ENCODE measurements at places on chromosomes 13 and 19.

DNA sequence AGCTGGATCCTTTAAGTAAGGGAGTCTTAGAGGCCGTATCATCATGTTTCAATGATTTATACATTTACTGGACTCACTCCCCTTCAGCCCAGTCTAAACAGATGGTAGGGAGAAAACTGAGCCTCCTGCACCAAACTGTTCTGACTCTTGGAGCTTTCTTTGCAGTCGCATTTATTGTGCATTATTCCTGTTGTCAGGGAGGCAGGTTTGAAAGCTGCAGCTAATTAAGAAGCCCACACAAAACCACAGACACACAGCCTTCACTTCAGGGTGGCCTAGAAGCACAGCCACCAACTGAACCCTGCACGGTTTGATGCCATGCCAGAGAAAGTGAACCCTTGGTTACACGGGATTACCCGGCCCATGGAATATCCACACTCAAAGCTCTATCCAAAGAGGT, 911.0 kb downstream of the UQCRFS1 start:
- no peak for DNase-seq

- no peak for DNase-seq
Observed at GRCh38 chr13:40613192-40613818, 53.1 kb downstream of the FOXO1 start.

DNA sequence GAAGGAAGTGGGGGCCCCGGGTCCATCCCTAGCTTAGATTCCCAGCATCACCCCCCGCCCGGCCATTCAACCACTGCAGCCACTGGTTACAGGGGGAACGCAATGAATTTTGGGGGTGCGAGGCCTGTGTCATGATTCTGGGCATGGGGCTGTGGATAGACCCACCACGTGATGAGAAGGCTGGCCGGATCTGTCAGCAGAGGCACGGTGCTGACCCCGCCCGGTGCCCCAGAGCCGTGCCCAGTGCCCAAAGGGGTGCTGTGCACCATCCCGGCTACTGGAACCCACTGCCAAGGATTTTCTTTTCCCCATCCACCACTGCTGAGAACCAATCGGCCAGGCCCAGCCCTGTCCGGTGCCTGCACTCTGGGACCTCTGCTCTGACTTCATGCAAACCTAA, 27.4 kb downstream of the CLEC4M start:
- DNase-seq = no peak

DNA sequence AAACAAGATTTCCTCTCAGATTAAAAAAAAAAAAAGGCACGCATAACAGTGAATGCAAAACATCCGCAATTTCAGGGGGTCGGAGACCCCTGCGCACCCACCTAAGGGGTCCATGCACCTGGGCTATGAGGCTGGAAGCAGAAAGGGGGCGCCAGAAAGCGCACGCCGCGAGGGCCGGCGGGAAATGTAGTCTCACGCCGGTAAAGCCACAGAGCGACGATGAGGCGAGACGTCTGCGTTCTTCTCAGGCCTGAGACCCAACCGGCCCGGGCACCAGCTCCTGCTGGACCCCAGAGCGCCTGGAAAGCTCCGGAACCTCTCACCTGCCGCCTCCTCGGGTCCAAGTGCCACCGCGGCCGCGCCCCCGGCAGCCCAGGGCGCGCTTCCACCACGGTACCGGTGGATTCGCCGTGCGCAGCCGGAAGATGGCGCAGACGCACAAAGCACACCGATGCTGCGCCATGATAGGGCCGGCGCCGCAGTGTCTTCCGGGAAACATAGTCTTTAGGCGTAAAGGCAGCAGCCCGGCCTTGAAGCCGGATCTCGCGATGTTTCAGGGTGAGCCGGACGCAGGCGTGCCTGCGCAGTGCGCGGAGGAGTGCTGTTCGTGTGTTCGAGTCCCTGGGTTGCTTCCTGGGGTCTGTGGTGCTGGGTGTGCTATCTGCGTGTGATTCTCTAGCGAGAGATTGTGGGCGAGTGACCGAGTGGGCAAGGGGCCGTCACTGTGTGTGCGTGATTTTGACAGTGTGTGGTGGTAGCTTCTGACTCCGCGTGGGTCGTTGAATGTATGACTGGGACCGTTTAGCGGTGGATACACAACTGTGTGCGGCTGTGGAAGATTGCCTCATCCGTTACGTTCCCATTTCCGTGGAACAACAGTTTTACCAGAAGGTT, at the start of gene ZNF582:
Gene ZNF582 (minus strand): TSS at position 416 of the 894 bp plus-strand sequence. CDS start 1,782 bp downstream, outside the sequence.
- DNase-seq = peak; percentile 70

- DNase-seq = no peak
Observed at GRCh38 chr13:44768239-44768638, 192.1 kb upstream of the TSC22D1 start.

DNA sequence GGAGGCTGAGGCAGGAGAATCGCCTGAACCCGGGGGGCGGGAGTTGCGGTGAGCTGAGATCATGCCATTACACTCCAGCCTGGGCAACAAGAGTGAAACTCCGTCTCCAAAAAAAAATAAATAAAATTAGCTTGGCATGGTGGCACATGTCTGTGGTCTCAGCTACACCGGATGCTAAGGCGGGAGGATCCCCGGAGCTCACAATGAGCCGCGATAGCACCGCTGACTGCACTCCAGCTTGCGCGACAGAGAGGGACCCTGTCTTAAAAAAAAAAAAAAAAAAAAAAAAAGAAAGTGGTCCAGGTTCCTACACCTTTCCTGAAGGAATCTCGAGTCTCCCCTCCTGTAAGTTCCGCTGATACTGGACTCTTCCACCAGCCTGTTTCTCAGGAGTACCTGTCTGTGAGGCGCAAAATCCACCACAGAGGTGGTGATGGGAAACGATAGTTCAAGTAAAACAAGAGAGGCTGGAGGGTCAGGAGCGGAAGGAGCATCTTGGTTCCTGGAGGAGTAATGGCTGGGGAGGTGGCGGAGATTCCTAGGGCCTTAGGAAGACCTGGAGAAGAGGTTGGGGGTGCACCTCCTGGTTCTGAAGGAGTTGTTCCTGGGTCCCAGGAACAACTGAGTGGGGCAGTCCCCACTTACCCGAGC, 471 bp downstream of the FUT1 start:
- DNase-seq = no peak

GRCh38 chr13:57665481-57665880, 33.9 kb downstream of the PCDH17 start:
- DNase-seq = no peak

DNA sequence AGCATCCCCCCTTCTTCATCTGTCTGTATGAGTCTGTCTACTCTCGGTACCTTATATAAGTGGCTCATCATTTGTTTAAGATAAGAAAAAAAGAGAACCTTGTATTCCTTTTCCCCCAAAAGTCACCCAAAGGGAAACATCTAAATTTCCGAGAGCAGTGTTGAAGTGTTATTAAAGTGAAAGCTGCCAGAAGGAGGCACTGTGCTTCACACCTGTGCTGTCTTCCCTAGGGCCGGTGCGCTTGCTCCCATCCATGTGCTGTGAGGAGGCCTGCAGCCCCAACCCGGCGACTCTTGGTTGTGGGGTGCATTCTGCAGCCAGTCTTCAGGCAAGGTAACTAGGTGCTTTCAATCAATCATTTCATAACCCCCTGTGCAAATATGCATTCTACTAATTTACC, 97.5 kb downstream of the TNFRSF19 start:
- DNase-seq = no peak

DNA sequence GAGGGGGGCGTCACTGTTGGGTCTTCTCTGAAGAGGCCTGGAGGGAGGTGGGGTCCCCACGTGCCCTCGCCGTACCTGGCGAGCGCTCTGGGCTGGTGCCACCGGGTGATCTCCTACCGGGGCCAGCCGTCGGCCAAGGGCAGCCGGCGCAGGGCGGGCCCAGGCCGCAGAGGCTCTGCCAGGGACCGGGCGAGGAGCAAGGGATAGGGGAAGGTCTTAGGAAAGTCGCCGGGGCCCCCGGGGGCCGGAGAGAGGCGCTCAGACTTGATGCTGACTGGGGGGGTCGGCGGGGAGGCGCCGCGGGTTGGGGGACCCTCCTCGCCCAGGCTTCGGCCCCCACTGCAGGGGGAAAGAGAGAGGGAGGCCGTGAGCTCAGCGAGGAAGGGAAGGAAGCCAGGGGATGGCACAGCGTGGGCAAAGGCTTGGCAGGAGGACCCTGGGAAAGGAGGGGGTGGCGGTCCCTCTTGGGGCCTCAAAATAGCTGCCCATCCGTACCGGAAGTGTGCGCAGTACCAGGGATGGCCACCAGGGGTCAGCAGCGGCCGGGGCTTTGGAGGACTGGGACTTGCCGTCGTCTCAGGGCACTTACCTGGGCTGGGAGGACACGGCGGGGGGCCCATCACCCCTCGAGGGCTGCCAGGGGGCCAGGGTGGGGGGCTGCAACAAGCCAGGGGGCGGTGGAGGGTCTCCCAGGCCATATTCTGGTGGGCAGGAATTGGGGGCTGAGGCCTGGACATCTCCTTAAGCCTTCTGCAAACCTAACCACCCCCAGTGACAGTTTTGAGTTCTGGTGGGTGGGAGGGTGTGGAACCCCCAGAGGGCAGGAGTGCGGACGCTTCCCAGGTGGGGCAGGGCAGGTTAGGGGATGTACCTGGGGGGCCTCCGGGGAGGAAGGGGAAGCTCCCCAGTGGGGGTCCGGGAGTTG, 7.7 kb upstream of the TMEM161A start:
- peak; percentile 85 for DNase-seq

- no peak for DNase-seq
Observed at GRCh38 chr13:41955605-41956004, 5.3 kb downstream of the VWA8 start.

DNA sequence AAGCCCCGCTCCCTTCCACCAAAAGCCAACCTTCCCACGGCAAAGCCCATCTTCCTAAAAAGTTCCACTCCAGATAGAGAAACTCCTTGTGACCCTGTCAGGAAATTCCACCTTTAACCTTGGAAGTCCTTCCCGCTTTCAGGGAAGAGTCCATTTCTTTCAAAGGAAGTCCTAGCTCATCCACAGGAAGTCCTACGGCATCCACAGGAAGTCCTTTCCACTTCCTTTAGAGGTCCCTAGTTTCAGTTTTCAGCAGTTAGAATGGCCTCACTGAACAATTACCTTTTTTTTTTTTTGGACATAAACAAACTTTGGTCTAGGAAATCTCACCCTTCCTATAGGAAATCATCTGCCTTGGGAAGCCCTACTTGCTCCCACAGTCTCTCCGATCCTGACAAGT, 31.7 kb downstream of the TRPM4 start:
- no peak for DNase-seq

DNA sequence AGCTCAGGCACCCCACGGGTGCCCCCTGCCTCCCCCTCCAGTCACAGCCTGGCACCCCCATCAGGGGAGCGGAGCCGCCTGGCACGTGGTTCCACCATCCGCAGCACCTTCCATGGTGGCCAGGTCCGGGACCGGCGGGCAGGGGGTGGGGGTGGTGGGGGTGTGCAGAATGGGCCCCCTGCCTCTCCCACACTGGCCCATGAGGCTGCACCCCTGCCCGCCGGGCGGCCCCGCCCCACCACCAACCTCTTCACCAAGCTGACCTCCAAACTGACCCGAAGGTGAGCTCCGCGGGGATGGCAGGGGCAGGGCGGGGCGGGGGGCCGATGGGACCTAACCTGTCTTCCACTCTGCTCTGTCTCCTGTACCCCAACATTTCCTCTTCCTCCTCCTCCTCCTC, 25.0 kb downstream of the CKM start:
- DNase-seq = no peak

GRCh38 chr13:80274643-80275042, 66.3 kb downstream of the SPRY2 start:
- DNase-seq = no peak

GRCh38 chr13:110408286-110408685, 101.2 kb downstream of the COL4A2 start:
- no peak for DNase-seq

DNA sequence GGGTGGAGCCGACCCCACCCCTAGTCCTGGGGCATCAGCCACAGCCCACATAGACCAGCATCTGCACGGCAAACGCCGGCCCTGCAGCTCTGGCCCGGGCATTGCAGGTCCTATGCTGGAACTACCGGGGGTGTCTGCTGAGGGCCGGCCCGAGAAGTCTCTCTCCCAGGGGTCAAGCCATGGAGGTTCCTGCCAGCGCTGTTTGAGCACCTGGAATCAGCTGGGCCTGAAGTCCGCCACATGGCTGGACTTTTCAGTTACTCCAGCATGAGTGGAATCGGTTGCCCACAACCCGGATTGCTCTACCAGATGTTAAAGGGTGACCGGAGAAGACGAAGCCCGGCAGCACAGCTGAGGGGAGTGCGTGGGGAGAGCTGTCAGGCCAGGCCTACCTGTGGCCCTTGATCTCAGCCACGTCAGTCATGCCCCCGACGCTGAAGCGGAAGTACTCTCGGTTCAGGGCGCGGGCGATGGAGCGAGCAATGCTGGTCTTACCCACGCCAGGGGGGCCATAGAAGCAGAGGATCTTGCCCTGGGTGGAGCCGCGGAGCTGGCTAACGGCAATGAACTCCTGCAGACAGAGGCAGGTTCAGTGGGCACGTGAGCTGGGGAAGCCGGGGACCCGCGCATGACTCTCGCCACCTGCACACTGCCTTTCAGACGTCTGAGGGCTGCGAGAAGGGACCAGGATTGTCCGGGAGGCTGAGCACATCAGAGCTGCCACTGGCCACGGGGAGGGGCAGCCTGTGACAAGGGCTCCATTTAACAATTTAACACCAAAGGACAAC, 8.7 kb downstream of the RPL36 start:
- no peak for DNase-seq

GRCh38 chr13:27504128-27504867, 53.9 kb upstream of the MTIF3 start:
- no peak for DNase-seq

Data from progenitor cell of endocrine pancreas (in vitro differentiated cells).